ENCODE measurements at places on chromosomes 3 and 15. TPM values are rescaled to one million over a fixed set of nuclear protein-coding genes. Genes with fewer than 3 reads are reported as not detected.

NLGN1 gene
- not detected for total RNA-seq

ITIH1 gene
- total RNA-seq, result not detected

MAPKAPK3 gene
- 116 TPM for total RNA-seq

PODXL2 gene
- 2.4 TPM for total RNA-seq

CIAO2A gene
- total RNA-seq, result 75.5 TPM

POC1A gene
- 8.7 TPM for total RNA-seq

CCDC39 gene
- not detected for total RNA-seq

COL8A1 gene
- total RNA-seq, result 56.4 TPM

ZKSCAN7 gene
- total RNA-seq, result 6.4 TPM

PLIN1 gene
- total RNA-seq, result 0.08 TPM

CDHR4 gene
- not detected for total RNA-seq

KIF15 gene
- total RNA-seq, result 12.6 TPM

HYAL1 gene
- total RNA-seq, result 3.0 TPM

RASGRP1 gene
- total RNA-seq, result not detected

Measured in hair follicular keratinocyte (primary cell).